ENCODE measurements at places on chromosomes 12 and 14.

- no peak for DNase-seq
Measured at GRCh38 chr14:62002642-62003041, 240.4 kb downstream of the SNAPC1 start.

DNA sequence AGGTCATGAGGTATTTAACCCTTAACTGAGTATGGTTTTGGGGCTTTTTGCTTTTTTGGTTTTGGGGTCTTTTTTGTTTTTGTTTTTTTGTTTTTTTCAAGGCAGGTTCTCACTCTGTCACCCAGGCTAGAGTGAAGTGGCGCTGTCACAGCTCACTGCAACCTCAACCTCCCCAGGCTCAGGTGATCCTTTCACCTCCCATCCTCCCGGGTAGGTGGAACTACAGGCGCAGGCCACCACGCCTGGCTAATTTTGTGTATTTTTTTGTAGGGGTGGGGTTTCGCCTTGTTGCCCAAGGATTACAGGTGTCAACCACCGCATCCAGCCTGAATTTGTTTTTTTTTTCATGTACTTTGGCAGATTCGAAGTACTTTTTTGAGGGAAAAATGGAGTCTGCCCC, 19.9 kb downstream of the RAP1B start:
- no peak for DNase-seq

GRCh38 chr14:103056322-103057027, 874 bp downstream of the CDC42BPB start:
- DNase-seq = no peak

DNA sequence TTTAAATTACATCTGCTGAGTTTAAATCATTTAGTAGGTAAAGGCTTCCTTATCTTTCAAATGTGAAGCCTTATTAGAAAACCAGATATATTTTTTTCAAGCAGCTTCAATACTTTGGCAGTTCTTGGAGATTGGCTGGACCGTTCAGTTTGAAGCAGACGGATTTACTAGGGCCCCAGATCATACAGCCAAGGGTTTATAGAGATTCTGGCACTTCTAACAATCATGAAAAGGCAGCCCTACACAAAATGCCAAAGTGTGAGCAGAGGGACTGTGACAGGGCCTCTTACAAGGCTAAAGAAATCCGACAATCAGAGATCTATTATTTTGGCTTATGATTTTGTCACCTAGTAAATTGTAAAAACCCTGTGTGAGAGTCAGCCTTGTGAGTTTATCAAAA, 162.8 kb upstream of the SLC38A2 start:
- DNase-seq = no peak

DNA sequence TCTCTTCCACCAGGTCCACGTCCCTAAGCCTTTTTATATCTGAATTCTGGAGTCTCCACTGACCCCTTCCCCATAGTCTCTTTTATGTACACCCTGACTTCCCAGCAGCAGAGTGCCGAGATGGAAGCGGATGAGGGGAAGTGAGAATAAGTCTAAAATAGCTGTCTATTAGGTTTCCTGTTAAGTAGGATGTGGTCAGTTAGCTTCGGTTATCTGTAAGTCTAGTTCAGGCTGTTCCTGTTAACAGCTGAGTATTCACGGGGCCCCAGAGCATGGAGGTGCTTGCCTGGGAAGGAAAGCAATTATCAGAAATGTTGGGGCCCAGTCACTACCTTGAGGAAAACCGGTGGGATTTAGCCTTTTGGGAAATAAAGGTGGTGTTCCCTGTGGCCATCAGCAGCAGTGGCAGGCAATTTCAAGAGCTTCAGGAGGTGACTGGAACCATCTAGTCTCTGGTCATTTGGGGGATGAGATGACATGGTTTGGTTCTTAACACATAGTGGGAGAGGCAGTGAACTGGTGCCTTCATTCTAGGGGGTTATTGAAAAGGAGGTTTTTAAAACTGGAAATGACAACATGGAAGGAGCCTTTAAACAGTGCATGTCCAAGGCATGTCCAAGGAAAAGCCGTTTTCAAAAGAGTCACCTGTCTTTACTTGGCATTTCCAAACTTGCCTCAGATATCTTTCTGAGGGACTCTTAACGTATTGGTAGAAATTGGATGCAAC, 21.8 kb downstream of the CHST11 start:
- DNase-seq = no peak

DNA sequence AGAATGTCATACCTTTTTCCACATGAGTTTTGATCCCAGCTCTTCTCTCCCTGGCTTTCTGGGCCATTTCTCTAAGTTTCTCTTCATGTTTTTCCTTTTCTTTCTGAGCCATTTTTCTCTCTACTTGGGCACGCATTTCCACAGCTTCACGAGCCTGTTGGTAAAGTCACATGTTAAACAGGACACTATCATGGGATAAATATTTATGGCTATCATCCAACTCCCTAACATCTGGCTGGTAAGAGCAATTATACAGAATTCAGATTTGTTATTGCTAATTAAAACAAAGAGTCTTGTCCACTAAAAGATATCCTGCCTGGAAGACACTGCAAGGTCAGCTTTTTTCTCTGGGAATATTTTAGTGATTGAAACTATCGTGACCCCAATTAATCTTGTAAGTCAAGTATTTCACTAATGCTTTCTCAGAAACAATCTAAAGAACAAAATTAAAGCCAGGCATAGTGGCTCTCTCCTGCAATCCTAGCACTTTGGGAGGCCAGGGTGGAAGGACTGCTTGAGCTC, 23.1 kb downstream of the SLIRP start:
- no peak for DNase-seq

DNA sequence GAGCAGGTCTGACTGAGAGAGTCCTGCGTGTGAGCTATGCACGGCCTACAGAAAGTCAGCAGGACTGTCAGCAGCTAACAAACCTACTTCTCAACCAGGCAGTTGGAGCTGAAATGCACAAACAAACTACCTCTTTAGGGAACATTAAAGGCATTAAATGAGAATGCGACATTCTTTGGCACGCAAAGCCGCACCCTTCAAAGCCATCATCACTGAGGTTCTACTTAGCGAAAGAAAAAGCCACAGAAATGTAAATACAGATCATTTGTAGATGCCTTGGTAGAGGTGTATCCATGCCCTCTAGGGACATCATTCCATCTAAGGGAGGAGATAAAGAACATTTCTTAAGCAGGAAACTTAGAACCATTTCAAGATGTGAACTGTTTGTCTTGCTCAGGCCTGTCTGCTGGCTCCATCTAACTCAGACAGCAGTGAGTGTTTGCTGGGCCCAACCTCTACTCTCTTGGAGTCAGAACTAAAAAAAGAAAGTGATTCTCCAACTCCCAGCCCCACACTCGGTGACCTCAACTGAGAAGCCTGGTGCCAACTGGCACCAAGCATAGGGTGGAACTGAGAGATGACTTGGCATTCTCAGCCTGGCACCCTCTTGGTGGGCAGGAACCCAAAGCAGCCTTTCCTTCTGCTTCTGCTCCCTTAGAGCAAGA, 63.5 kb upstream of the MBIP start:
- DNase-seq = no peak

- no peak for DNase-seq
Measured at GRCh38 chr14:84555493-84555892, 974.5 kb upstream of the FLRT2 start.

DNA sequence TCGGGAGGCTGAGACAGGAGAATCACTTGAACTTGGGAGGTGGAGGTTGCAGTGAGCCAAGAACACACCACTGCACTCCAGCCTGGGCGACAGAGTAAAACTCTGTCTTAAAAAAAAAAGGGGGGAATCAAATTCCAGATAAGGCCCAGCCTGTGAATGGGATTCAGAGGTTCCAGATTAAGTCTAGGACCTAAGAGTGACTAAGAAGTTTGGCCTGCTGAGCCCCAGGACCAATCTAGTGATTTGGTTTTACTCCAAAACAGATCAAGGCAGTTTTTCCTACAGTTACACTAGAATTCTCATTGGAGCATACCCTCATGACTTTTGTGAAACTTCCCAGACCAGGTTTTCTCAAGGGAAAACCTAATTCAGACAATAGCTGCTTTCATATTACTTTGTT, 22.8 kb downstream of the EXOC5 start:
- no peak for DNase-seq

- DNase-seq = no peak
Measured at GRCh38 chr12:93221841-93222240, 155.9 kb upstream of the NUDT4 start.

DNA sequence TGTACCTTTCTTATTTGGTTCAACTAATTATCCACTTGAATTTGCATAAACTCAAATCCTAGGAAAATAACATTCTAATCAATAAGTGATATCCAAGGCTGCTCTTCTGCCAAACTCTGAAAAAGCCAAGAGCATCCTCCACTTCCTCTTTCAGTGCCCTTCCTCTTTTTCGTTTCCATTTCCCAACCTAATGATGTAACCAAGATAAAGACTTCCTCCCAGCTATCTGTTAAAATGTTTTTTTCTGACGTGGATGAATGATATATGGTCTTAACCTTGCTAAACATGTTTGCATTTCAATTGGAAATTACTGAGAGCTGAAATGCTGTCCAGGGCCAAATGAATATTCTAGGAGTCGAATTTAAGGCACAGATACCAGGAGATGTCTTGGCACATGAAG, 459.5 kb upstream of the PDE3A start:
- DNase-seq = no peak

DNA sequence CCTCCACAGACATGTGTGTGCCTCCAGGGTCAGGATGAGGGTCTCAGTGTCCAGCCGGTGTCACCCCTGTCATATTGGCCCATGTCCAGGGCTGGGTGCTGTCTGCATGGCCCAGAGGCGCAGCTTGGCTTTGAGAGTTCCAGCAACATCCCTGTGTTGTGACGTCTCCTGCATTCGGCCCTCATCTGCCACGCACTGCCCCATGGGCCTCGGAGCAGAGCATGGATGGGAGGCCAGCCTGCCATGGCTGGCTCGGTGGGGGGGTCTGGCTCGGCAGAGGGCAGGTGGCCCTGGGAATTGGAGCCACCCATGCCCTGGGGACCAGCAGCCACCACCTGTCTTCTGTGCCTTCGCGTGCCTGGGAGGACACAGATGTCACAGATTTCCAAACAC, 10.8 kb upstream of the TEX22 start:
- no peak for DNase-seq

DNA sequence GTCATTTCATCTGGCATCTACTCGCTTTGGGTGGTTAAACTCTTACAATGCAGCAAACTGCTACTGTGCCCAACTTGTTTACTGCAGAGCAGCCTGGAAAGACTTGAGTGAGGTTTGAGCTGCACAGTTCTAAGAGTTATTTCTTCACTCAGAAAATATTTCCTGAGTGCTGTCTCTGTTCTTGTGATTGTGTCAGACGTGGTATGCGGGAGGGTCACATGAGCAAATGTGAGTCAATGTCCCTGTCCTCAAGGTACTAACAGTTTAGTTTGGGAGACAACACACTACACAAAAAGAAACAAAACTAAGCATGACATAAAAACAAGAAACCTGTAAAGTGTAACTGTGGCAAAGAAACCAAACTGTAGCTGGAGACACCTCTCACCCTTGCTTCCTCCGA, 32.4 kb downstream of the FLVCR2 start:
- DNase-seq = no peak

DNA sequence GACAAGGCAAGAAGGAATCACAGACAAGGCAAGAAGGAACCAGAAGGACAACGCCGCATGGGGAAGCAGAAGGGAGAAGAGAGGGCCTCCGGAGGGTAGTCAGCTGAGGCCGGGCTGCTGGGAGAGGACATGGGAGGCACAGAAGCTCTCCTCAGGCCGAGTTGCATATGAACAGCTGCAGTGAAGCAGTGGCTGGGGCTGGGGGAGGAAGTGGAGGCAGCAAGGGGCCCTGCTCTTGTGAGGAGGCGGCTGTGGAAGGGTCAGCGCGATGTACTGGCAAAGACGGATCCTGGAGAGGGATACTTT, 22.0 kb upstream of the TMEM106C start:
- DNase-seq = no peak

- DNase-seq = no peak
Measured at GRCh38 chr14:74834692-74835392, 41.1 kb downstream of the PROX2 start.

DNA sequence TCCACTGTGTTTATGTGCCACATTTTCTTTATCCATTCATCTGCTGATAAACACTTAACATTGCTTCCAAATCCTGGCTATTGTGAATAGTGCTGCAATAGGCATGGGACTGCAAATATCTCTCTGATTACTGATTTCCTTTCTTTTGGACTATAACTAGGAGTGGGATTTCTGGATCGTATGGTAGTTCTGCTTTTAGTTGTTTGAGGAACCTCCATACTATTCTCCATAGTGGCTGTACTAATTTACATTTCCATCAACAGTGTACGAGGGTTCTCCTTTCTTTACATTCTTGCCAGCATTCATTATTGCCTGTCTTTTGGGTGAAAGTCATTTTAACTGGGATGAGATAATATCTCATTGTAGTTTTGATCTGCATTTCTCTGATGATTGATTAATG, 47.6 kb downstream of the TAOK3 start:
- no peak for DNase-seq

DNA sequence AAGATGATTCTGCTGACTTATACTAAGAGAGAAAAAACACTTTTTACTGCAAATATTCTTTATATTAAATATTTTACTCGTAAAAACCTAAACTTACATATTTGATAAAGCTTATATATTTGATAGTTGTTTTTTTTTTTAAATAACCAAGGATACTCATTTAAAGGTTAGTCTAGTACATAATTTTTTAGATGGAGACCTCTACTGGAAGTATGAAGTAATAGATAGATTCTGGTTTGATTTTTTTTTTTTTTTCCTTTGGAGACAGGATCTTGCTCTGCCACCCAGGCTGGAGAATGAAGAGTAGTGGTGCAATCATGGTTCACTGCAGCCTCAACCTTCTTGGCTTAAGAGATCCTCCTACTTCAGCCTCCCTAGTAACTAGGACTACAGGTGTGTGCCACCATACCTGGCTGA, 16.4 kb downstream of the ARID2 start:
- no peak for DNase-seq

GRCh38 chr12:100699209-100699608, 95.4 kb upstream of the ANO4 start:
- DNase-seq = no peak

- DNase-seq = no peak
Measured at GRCh38 chr12:6376870-6377666, 1.7 kb upstream of the SCNN1A start.

- DNase-seq = no peak
Measured at GRCh38 chr12:19739195-19739776, 300.0 kb downstream of the AEBP2 start.

- no peak for DNase-seq
Measured at GRCh38 chr12:121218588-121219352, 8.8 kb downstream of the P2RX4 start.

DNA sequence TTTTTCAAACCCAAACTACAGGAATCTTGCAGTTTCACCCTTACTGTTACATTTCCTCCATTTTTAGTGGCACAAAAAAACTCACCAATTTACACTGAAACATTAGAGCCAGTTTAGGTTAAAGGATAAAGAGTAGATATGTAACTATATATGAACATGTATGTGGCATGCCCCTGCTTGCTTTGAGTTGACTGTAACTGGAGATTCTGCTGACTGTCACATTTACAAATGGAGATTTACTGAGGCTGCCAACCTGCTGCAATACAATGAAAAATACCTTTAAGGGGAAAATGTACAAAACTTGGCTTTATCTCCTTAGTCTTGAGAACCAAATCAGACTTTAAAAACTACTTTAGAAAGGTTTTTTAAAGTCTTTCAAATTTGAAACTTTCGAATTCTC, 28.3 kb downstream of the STON2 start:
- DNase-seq = no peak

All from activated CD8-positive, alpha-beta memory T cell treated with anti-CD3 and anti-CD28 coated beads, Interleukin-2, amount 50 U/mL, for 4 hours (primary cell).